Stimulated activated CD4-positive, alpha-beta T cell treated with anti-CD3 and anti-CD28 coated beads, Interleukin-4, amount 100 ng/mL, for 24 hours (primary cell): ENCODE measurements at places on chromosomes 3 and 15.

DNA sequence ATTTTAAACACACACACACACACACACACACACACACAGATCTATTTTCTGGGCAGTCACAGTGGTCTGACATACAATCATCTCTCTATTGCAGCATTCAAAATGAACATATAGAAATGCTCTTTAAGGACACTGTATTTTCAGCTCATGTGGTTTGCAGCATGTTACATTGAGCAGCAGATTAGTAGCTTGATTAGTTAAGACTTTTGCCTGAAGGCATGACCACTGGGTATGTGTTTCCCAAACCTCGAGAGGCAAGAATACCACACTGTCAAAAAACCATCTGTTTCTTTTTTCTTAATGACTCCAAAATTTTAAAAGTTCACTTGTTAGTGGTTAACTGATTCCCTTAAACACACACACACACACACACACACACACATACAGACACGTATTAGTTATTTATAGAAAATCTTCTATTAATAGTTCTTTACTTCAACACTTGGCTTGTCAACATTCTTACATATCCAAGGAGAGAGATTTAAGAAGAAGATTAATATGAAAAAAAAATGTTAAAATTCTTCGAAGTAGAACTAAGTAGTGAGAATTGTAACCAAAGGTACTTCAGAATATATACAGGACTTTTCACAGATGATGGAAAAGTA lies 518.2 kb downstream of the CADM2 start:
- DNase-seq: no peak

GRCh38 chr3:9156604-9157003 lies 92.8 kb downstream of the SRGAP3 start:
- no peak for DNase-seq

DNA sequence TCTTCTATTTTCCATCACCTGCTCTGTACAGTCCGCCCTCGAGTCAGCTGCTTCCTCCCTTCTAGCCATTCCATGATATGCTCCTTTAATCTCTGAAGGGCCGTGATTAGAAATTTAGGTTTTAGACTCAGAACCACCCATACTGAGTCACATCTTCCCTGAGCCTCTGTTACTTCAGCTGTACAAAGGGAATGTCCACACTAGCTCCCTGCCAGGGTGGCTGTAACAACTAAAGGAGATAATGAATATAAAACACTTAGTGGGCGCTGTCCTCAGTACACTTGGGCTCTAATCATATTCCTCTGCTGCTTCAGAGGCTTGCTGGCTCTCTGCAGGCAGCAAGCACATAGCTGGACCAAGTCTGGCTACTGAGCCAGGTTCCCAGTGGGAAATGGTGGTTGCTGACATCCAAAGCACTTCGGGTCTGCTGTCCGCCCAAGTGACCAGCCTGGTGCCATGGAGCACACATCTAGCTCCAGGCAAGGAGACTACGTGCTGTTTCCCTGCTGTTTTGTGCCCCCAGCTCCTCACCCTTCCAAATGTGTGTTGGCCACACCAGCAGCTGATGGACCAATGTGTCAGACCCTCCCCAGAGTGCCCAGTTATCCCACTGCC lies 901 bp upstream of the CHST14 start:
- DNase-seq: no peak

- no peak for DNase-seq
These were observed 40.8 kb downstream of the CHST14 start for GRCh38 chr15:40511472-40512133.

- no peak for DNase-seq
These were observed 13.9 kb downstream of the SEC61A1 start for GRCh38 chr3:128066114-128066513.

- DNase-seq: no peak
These were observed 62.3 kb downstream of the ADCY5 start for GRCh38 chr3:123386477-123387040.

DNA sequence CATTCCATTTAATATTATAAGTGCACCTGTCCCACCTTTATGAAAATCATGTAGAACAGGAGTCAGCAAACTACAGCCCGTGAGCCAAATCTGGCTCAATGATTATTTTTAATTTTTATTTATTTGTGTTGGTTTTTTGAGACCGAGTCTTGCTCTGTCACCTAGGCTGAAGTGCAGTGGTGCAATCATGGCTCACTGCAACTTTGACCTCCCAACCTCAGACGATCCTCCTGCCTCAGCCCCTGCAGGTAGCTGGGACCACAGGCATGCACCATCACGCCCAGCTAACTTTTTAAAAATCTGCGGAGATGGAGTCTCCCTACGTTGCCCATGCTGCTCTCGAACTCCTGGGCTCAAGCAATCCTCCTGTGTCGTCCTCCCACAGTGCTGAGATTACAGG lies 42.0 kb downstream of the MYO1E start:
- no peak for DNase-seq

GRCh38 chr3:43102773-43103480 lies 3.0 kb downstream of the POMGNT2 start:
- DNase-seq: no peak
